ENCODE measurements at places on chromosomes 2 and 18.

- DNase-seq: no peak
Measured at GRCh38 chr2:204989877-204990276, 444.6 kb downstream of the PARD3B start.

DNA sequence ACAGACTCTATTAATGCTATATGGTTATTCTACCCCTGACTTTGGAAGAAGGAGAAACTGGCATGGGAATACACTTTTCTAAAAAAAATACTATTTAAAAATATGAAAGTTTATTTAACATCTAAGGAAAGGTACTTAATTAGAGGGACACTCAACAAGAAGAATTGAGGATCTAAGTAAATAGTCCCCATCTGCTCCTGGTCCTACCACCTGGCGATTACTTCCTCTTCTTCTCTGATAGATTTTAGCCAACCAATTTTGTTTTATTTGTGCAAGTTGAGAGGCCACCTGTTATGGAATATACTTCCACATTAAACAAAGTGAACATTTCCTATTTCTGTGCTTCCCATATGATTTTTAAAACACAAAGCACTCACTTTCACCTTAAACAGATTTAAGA is 111.7 kb downstream of the BCL2 start:
- no peak for DNase-seq

DNA sequence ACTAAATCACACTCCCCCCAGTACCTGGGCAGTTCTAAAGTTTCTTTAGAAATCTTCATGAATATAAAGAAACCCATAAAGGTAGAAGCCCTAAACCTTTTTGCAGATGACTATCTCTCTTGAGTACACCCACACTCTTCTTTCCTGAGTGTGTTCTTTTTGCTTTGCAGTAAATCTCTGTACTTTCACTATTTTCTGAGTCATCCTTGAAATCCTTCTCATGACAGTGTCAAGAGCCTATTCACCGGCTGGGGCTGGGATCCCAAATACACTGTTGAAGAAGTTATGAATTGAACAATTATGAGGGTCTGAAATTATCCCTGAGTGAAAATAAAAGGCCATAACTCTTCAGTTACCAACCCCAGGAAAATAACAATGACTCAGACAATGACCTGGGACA is 133.9 kb upstream of the CCDC195 start:
- DNase-seq: no peak

GRCh38 chr2:147863835-147864234 is 19.0 kb downstream of the ACVR2A start:
- DNase-seq: no peak

GRCh38 chr18:46754661-46755292 is 2.1 kb downstream of the ST8SIA5 start:
- peak; percentile 43 for DNase-seq

DNA sequence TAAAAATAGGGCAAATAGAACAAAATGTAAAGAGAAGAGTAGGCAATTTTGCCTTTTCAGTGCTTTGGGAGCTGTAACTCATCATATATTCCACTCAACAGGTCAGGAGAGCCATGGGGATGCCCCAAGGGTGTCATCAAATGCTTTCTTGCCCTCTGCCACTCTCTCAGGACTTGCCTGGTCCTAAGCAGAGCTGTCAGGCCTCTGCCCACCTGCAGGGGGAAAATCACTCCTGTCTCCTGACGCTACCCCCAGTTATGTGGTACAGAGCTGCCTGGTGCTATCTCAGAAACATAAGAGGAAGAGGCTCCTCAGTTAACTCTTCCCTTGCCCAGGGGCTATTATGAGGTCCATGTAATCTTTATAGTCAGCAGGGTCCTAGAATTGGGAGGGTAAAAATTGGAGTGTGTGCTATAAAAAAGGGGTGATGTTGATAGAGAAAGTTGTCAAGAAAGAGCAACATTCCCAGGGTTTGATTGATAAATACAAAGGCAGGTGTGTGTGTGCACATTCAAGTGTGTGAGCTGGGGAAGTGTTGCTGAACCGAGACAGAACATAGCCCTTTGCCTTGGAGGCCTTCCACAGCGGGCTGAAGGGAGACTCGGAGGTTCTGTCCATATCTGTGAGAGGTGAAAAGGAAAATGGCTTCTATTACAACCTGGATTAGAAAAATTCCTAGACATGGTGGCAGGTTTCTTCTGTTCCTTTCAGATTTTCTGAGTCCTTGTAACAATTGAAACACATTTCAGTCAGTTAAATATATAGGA is 25.4 kb downstream of the PTPRM start:
- no peak for DNase-seq

DNA sequence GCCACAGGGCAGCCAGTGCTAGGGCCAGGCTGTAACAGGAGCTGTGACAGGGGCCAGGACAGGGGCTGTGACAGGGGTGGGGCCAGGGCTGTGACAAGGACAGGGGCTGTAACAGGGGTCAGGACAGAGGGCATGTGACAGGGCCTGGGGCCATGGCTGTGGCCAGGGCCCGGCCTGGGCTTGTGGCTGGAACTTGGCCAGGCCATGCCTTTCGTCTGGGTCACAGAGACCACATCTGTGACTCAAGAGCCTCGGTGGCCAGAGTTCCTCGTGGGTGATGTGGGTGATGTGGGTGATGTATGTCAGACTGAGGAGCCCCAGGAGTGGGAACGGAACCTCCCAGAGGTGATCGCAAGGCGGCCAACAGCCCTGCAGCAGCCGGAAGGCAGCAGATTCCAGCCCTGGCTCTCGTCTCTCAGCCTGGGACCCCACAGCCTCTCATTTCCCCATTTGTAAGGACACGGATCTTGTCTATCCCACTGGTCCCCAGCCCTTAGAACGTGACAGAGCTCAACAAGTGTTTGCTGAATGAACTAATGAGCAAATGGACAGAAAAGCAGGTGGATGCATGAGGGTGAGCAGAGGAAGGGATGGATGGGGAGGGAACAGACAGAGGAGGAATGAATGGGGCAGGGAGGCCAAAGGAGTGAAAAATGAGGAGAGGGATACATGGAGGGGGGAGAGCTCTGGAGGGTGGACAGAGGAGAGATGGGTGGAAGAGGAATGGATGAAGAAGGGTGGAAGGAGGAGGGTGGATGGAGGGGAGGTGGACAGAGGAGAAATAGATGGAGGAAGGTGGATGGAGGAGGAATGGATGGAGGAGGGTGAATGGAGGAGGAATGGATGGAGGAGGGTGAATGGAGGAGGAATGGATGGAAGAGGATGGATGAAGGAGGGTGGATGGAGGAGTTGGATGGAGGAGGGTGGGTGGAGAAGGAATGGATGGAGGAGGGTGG is 17.3 kb downstream of the ESPNL start:
- no peak for DNase-seq

DNA sequence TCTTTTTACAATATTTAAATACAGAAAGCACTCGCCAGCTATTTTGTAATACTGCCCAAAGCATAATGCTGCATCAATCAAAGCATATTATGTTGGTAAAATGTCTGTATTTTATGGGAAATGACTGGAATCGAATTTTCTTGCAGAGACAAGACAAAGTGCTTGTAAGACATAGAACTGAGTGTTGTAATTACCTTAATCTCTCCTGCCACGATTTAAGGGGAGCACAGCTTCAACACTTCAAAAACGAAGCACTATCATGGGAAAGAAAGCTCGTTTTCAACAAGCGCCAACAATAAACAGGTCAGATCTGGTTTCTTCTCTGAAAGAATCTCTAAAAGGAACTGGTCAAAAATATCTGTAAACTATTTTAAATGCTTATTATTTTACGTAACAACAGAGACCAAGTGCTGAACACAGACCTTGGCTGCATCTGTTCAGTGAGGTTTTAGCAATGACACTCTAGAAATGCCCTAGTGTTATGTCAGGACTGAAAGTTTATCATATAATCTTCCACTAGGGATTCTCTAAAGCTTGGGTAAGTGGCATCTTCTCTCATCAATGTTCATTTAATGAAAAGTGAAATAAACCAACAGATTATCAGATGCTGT is 19.0 kb downstream of the RND3 start:
- DNase-seq: no peak

- no peak for DNase-seq
Measured at GRCh38 chr18:78670778-78671391, 308.7 kb upstream of the SALL3 start.

- no peak for DNase-seq
Measured at GRCh38 chr2:166494140-166494624, at the start of gene SCN7A. Gene SCN7A, minus strand, starts transcription at chr2:166494249. Its CDS starts 16,553 bp downstream, at chr2:166477696.

DNA sequence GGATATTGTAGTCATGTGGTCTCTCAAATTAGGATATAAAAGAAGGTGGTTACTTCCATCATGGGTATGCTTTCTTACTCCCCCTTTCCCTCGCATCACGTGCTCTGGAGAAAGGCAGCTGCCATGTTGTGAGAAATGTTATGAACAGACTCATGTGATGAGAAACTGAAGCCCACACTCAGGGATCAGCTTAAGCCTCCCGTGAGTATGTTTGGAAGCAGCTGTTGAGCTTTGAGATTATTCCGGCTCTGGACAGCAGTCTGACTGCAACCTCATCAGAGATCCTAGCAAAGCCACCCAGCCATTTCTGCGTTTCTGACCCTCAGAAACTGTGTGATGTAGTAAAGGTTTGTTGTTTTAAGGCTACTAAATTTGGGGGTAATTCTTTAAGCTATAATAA is 700.1 kb downstream of the ADCYAP1 start:
- DNase-seq: peak; percentile 71

- no peak for DNase-seq
Measured at GRCh38 chr2:86454238-86454637, 13.1 kb downstream of the KDM3A start.

GRCh38 chr2:189534854-189535832 is 45.4 kb downstream of the SLC40A1 start:
- DNase-seq: no peak

DNA sequence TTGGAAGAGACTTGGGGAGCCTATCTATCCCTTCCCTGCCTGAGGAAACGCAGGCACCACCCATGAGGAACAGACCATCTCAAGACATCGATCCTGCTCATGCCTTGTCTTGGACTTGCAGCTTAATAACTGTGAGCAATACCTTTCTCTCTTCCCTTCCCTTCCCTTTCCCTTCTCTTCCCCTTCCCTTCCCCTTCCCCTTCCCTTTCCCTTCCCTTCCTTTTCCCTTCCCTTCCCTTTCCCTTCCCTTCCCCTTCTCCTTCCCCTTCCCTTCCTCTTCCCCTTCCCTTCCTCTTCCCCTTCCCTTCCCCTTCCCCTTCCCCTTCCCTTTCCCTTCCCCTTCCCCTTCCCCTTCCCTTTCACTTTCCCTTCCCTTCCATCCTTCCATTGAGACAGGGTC is 650.7 kb upstream of the SOX11 start:
- DNase-seq: no peak

GRCh38 chr18:58866773-58867150 is 2.1 kb downstream of the ZNF532 start:
- DNase-seq: no peak

DNA sequence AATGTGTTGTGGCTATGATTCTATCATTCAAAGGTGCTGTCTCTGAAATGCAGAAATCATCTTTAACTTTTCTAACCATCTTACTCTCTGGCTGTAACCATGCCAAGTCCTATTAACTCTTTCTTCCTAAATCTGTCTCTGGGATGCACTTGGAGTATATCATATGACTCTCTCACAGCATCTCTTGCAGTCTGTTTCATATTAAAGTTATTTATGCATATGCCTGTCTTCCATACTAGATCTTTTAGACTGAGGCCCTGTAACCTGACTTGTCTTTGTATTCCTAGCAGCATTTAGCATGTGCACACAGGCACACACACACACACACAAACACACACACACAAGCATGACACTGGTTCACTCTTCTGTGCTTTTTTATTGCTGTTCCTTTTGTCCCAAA is 320.6 kb downstream of the ETAA1 start:
- no peak for DNase-seq

DNA sequence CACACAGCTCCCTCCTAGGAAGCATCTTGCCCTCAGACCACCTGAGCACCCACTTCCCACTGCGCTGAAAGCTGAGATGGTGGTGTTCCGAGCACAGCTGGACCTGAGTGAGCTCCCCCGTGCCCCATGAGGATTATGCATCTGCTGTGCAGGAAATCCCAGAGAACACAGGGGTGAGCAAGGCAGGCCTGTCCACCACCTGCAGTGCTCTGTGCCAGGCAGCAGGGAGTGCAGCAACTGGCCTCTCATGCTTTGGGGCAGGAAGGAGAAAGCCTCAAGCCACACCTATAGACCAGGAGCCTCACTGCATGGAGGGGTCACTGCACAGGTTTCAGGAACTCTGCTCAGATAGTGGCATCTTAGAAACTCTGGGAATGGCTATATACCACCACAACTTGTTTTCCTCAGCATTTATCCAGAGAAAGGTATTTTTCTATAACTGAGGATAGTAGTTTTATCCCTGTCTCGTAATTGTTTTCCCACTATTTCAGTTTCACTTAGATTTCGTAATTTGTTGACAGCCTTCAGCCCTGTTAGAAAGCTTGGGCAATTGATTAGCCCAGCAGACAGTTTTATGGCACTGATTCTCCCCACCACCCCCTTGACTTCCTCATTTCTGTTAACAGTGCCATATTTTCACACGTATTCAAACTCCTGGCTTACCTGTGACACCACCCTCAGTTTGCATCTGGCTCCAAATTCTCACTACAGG is 144.3 kb upstream of the DAPL1 start:
- DNase-seq: no peak

Measured in D341Med (cell line).